ENCODE measurements at places on chromosomes 1 and 21.

GRCh38 chr1:46621930-46622329, 5.3 kb upstream of the MOB3C start:
- no peak for DNase-seq

- no peak for DNase-seq
Measured at GRCh38 chr21:34561806-34562205, 49.8 kb upstream of the KCNE1 start.

DNA sequence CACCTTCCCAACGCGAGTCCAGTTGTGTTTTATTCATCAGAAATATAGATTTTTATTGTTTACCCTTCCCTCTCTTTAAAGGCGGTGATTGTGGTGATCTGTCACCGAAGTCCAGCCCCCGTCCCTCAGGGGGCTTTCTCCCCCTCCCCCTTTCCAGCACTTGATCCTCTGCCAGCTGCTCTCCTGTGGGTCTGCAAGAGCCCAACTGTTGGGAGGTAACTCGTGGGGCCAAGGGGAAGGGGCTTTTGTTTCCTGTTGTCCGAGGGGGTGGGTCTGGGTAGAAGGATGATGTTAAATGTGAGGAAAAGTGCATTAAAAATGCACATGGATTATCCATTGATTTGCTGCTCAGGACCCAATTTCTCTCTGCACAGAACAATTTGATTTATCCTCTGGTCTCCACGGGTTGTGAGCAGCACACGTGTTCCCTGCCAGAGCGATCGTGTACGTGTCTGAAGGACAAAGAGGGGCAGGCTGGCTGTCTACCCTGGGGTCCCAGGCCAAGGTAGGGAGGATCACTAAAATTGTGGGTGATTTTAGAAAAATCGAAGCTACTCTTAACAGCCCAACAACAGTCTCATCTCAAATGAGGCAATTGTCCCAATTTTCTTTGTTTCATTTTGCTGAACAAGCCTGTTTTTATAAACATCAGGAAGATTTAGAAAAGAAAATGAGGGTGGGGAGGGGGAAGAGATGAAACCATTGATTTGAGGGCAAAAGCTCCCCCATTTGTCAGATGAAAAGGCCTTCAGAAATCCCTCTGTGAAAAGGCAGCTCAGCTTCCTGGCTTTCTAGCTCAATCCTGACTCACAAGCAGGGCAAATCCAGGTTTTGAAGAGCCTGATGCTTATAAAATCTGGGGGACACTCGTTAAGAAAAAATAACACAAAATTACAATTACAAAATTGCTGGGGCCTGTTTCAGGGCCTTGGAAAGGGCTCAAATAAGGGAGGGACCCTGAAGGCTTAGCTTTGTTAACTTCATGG, 176.2 kb downstream of the RHOU start:
- no peak for DNase-seq

DNA sequence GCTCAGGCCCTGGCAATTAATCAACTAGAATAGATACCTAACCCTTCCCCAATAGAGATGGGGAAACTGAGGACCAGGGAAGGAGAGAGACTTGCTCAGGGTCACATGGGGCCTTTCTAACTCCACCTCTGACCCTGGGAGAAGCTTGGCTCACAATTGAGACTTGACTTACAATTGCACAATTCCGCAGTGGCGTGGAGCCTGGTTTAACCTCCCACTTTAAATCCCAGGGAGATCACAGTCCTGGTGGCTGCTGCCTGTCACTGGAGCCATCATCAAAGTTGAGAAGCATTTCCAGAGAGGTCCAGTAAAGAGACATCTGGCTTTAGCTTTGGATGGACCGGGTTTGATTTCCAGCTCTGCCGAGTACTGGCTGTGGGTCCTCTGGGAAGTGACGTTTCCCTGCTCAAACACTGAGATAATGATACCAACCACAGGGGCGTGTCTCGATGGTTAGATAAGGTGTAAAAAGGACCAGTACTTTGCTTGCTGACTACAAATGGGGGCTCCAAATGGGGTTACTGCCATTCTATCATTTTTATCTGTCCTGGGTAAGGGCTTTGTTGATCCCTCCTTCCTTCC, 39.3 kb downstream of the TRIM62 start:
- DNase-seq, result no peak

- no peak for DNase-seq
Measured at GRCh38 chr21:25759573-25759972, 24.8 kb downstream of the GABPA start.

DNA sequence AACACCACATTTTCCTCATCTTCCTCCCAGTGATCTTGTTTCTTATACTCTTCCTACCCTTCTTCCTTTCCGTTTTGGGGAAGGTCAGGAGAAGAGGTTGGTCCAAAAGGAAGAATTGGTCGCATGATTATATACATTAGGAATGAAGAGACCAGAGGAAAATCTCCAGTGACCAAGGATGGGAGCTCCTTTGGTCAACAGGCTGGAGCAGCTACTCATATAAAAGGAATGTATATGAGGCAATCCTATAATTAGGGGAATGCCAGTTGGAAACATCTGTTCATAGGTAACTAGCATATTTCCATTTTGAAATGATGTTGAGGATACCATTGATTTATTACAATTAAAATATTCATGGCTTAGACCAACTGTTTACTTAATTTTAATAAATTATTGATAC, 114.5 kb downstream of the LRRC40 start:
- DNase-seq, result peak; percentile 57

- DNase-seq, result peak; percentile 64
Measured at GRCh38 chr1:55039342-55040082, at the start of gene PCSK9. TSS of gene PCSK9 (plus strand) at chr1:55039548. CDS start at chr1:55039838, 290 bp downstream.

- no peak for DNase-seq
Measured at GRCh38 chr21:35342440-35342839, 293.3 kb upstream of the RUNX1 start.

- DNase-seq, result no peak
Measured at GRCh38 chr1:156075162-156075561, 7.1 kb downstream of the MEX3A start.

DNA sequence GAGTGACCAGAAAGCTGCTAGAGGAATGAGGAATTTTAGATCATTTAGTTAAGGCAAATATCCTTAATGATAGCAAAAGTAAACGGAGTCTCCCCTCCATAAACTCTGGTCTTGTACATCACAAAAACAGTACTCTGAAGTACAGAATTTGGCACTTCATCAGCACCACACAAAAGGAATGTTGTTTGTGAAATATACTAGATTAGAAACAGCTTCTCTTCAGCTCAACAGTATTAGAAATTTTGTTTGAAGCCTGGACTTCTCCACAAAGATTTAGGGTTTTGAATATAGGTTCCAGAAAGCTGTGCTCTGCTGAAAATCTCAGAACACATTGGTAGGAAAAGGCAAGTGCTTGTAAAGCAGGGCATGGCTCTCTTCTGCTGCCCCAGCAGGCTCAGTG, 135.1 kb upstream of the PTGFR start:
- peak; percentile 49 for DNase-seq

- no peak for DNase-seq
Measured at GRCh38 chr1:66769512-66770229, 17.4 kb downstream of the DYNLT5 start.

- DNase-seq, result no peak
Measured at GRCh38 chr21:46375560-46376230, 51.7 kb downstream of the PCNT start.

GRCh38 chr1:232979558-232979957, 29.1 kb downstream of the NTPCR start:
- DNase-seq, result no peak

DNA sequence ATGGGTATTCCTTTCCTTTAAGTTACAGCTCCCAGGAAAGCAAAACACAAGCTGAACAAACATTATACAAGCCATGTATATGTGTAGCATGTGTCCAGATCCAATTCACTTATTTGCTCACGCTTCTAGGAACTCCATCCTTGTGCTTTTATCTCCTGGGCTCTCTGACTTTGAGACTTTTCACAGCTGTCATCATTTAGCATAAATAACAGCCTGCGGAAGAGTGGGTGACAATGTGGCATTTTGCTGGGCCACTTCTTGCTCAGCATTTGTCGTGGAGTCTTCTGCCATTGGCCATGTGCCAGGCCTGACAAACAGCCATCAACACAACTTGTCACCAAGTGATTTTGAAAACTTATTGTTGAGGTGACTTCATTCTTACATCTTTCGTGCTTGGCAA, 164.3 kb downstream of the KIF26B start:
- no peak for DNase-seq

- DNase-seq, result no peak
Measured at GRCh38 chr1:226305184-226305583, 3.8 kb downstream of the LIN9 start.

DNA sequence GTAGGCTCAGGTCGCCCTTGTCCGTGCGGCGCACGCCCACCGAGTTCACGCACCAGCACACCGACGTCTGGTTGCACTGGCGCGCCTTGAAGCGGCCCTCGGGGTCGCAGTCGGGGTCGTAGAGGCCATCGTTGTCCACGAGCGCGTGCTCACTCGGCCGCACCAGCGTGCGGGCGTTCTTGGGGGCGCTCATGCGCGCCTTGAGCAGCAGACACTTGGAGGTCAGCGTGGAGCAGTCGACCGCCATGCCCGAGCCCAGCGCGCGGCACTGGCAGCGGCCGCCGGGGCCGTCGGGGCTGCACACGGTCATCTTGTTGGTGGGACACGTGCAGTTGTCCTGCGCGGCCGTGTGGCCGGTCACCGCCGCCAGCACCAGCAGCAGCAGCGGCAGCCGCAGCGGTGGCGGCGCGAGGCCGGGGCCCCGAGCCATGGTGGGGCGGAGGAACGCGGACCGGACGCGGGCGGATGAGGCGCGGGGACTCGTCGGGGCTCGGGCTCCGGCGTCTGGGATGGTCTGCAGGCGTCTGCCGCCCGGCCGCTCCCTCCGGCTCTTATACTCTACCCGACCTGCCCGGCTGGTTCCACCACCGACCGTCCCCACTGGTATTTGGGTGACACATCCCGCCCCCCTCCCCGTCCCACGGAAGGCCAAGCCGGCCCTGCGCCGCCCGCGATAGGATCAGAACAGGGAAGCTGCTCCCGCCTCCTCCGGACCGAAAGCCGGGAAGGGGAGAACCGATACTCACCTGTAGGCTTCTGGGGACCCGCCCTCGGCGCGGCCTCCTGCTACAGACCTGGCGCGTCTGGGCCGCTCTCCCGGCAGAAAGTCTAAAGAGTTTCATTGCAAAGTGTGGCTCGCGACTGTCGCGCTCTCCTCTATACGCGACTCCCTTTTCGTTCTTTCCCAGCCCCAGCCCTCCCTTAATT, at the start of gene TACSTD2:
Gene TACSTD2, minus strand, starts transcription at position 526 of the 927 bp plus-strand sequence. Its CDS starts 96 bp downstream, at position 430.
- peak; percentile 39 for DNase-seq

DNA sequence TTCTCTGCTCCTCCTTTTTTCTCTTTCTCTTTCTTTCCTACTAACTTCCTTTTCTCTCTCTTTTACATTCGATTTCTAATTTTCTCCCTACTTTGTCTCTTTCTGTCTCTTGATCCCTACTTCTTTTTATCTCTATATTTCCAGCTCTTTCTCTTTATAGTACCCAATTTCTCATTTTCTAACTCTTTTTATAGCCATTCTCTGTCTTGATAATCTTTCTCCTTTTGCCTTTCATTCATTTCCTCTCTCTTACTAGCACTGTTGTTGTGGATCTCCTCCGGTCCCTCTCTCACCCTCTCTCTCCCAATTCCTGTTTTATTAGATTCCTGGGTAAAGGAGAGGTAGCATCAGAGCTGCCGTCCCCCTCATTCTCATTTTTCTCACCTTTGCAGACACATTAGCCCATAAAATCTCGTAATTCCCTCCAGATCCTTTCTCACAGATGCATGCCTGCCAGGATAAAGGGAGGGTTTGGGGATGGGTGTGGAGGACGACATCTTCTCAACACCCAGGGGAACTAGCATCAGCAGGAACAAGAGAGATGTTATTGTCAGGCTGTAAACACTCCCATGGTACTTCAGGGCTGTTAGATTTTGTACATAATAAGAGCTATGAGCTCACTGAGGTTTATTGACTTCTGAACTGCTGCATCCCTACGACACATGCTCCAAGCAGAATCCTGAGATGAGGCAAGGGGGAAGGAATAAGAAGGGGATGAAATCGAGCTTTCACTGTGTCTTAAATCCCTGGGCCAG, 159.0 kb upstream of the GALNT2 start:
- DNase-seq, result no peak

- no peak for DNase-seq
Measured at GRCh38 chr1:92774407-92774806, 10.5 kb downstream of the EVI5 start.

- no peak for DNase-seq
Measured at GRCh38 chr21:44071359-44072104, 35.7 kb upstream of the PWP2 start.

DNA sequence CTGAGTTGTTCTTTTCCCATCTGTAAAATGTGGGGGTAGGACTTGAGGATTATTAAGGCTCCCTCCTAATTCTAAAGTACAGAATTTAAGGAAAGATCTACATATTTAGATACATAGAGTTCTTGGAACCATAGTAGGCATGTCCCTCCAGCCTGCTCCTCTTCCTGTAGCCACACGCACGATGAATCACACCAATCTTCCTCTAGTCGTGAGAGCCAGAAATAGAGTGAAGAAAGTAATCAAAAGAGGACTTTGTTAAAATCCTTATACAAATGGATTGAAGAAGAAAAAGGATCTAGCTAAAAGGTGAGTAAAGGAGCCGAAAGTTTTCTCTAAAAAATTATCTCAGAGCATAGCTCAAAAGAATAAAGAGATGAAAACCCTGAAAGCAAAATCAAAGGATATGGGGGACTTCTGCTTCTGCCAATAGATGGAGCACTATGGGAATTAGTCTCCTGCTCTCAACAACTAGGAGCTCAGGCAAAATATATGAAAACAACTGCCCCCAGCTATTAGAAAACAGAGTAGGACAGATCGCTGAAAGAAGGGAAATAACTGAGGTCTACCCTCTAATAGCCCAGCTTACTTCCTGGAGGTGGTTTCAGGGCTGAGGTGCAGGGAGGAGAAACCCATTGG, 8.5 kb downstream of the C1orf141 start:
- DNase-seq, result no peak

- no peak for DNase-seq
Measured at GRCh38 chr1:62045574-62045973, 149.1 kb upstream of the L1TD1 start.

- peak; percentile 93 for DNase-seq
Measured at GRCh38 chr1:43565600-43566360, 35.1 kb downstream of the PTPRF start.

DNA sequence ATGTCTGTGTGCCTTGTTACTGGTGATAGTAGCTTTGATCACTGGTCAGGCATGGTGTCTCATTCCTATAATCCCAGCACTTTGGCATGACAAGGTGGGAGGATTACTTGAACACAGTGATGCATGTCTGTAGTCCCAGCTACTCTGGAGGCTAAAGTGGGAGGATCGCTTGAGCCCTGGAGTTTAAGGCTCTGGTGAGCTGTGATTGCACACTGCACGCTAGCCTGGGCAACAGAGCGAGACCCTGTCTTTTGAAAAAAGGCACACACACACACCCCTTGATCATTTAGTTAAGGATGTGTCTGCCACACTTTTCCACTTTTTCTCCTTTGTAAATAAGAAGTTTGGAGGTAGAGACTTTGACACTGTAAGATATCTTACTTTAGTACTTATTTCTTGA, 15.1 kb downstream of the MIGA1 start:
- no peak for DNase-seq
